Aorta (tissue), 5 donors: ENCODE measurements at places on chromosomes 13 and 19. TPM values are rescaled to one million over a fixed set of nuclear protein-coding genes. Genes with fewer than 3 reads are reported as not detected.
A peak's percentile ranks its signal among the peaks of the same experiment; 100 is the strongest.

Gene TMEM38A
- total RNA-seq: 3.6 TPM

Gene POU2F2
- total RNA-seq: 2.7 TPM

DNA sequence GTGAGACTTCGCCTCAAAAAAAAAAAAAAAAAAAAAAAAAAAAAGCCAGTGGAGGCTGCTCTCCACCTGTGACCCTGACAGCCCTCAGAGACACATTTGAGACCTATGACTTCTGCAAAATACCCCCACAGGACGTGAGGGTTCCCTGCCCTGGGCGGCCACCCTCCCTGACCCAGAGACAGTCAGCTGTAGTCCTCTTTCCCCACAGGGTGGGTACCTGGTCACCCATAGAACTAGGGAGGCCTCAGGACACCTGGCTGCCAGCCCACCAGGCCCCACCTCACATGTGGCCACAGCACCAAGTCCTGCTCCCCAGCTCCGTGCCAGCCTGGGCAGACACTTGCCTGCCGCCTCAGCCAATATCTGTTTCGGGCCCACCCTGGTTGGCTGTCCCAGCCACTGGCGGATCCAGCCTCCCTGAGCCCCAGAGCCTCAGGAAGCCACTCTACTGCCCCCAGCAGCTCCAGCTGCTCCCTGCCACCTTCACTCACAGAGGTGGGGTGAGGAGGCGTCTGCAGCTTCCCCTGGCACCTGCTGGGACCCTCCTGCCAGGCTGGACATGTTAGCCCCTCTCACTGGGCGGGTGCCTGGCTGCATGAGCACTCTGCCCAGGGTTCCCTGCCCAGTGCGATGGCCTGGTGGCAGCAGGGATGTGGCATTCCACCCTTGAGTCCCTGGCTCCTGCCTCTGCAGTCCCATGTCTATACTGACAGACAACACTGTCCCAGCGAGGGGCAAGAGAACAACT lies 6.9 kb downstream of the MKNK2 start:
- no peaks in the 10 kb centered on the region for H3K4me1 ChIP-seq
- no peaks in the 10 kb centered on the region for H3K27me3 ChIP-seq
- H3K4me3 ChIP-seq: no peak overlapping the region
- DNase-seq: no peak
- no peak overlapping the region for H3K27ac ChIP-seq

DNA sequence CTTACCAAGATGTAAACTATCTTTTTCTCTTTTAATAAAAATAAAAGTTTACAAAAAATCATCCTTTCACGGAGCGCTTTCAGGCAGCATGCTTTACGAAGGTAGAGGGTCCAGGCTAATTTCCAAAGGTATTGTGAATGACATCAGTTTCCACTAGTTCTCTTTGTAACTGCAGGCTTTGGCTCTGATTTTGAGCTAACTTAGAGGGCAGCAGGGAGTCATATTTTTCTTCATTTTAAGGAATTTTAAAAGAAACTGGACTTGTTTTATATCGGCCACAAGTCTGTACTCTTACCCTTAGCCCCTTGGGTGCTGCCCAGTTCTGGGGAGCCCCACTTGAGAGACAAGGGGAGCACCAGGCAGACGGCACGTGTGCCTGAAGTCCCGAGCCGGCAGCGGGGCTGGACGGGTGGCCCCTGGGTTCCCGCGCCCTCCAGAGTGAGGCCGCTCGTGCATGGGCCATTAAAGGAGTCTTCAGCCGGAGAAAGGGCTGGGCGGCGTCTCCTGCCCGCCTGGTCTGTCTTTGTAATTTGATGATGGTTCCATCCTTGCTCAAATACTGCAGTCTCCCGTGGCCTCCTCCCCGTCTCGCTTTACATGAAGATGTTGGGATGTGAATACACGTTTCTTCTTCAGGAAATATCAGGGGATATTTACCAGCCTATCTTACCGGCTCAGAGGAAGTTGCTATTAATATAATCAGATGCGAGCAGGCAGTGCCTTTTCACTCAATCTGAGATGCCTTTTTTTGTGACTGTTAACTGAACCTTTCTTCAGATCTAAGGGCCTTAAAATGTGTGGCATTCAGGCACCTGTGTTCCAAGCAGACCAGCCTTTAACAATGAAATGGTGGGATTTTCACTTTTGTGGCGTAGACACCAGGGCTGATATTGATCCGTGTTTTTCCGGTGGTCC lies 67.4 kb downstream of the GGACT start:
- no peak overlapping the region for H3K4me3 ChIP-seq
- DNase-seq: no peak
- no peaks in the 10 kb centered on the region for H3K4me1 ChIP-seq
- no peak overlapping the region for H3K27ac ChIP-seq

DNA sequence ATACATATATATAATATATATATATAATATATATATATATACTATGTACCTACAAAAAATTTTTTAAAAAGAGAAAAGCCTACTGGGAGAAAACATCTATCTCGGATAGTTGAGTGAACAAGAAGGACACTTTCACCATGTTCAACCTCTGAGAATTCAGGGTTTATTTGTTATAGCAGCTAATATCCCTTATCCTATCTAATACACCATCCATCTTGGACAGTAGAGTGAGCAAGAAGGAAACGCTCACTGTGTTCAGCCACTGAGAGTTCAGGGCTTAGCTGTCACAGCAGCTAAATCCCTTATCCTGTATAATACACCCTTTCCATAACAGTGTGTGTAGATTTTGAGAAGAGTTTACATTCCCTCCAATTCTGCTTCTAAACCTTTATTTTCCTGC lies 38.1 kb upstream of the CACNA1A start:
- no peak overlapping the region for H3K27ac ChIP-seq
- H3K27me3 ChIP-seq: no peaks in the 10 kb centered on the region
- H3K4me1 ChIP-seq: no peaks in the 10 kb centered on the region
- no peak for DNase-seq
- no peak overlapping the region for H3K4me3 ChIP-seq

DNA sequence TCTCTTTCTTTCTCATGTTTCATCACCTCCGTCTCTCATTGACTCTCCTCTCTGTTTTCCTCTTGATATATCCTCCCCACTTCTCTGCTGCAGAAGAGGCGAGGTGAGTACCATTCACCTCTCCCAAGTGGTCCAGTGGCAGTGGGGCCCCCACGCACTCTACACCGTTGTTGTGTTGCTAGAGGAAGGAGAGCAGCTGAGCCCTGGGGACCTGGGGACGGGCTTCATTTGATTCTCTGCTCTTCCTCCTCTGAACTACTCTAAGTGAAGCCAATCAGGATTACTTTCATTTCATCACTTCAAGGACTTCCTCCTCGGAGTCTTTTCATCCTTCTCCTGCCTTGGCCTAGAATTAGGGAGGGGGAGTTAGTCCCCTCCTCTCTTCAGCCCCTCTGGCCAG lies 64.6 kb downstream of the CCNE1 start:
- H3K4me3 ChIP-seq: no peak overlapping the region
- H3K4me1 ChIP-seq: no peaks in the 10 kb centered on the region
- no peak for DNase-seq
- no peak overlapping the region for H3K27ac ChIP-seq
- no peaks in the 10 kb centered on the region for H3K27me3 ChIP-seq

GRCh38 chr19:1116726-1117581 lies 13.2 kb downstream of the GPX4 start:
- H3K4me3 ChIP-seq: no peak overlapping the region
- no peak overlapping the region for H3K27ac ChIP-seq
- H3K27me3 ChIP-seq: no peaks in the 10 kb centered on the region
- H3K36me3 ChIP-seq: peaks cover 6% of the 10 kb centered on the region
- H3K4me1 ChIP-seq: no peaks in the 10 kb centered on the region

GRCh38 chr13:53069800-53070199 lies 41.2 kb downstream of the OLFM4 start:
- no peak for DNase-seq
- H3K36me3 ChIP-seq: no peaks in the 10 kb centered on the region
- no peak overlapping the region for H3K4me3 ChIP-seq
- H3K27me3 ChIP-seq: no peaks in the 10 kb centered on the region
- H3K4me1 ChIP-seq: no peaks in the 10 kb centered on the region

- H3K4me1 ChIP-seq: no peaks in the 10 kb centered on the region
- no peaks in the 10 kb centered on the region for H3K27me3 ChIP-seq
- peak overlapping the region; percentile 59 for H3K27ac ChIP-seq
- H3K36me3 ChIP-seq: no peaks in the 10 kb centered on the region
These were observed 164.4 kb downstream of the LMO7 start for GRCh38 chr13:75800545-75800944.

GRCh38 chr19:17720440-17720839 lies 1.2 kb downstream of the MAP1S start:
- no peak overlapping the region for H3K27ac ChIP-seq
- DNase-seq: no peak
- H3K4me3 ChIP-seq: peak overlapping the region; percentile 94
- peaks cover 3% of the 10 kb centered on the region for H3K36me3 ChIP-seq
- H3K27me3 ChIP-seq: no peaks in the 10 kb centered on the region
- H3K4me1 ChIP-seq: no peaks in the 10 kb centered on the region

DNA sequence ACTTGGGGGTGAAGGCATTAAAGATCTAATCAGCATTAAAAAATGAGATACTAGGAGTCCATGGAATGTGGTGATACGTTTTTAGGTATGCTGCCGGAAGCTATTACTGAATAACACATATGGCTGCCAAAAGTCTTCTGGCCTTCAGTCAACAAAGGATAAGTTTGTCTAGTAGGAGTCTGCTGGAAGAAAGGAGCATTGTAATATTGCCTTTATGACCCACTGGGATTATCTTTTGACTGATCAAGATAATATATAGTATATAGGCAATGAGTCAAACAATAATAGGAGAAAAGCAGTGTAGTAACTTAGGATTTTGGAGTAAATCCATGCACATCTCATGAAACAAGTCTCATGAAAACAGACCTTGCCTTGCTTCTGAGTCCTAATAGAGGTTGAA lies 295.4 kb downstream of the SLITRK6 start:
- no peak overlapping the region for H3K4me3 ChIP-seq
- no peak overlapping the region for H3K27ac ChIP-seq
- H3K4me1 ChIP-seq: no peaks in the 10 kb centered on the region
- H3K36me3 ChIP-seq: no peaks in the 10 kb centered on the region
- no peaks in the 10 kb centered on the region for H3K27me3 ChIP-seq

DNA sequence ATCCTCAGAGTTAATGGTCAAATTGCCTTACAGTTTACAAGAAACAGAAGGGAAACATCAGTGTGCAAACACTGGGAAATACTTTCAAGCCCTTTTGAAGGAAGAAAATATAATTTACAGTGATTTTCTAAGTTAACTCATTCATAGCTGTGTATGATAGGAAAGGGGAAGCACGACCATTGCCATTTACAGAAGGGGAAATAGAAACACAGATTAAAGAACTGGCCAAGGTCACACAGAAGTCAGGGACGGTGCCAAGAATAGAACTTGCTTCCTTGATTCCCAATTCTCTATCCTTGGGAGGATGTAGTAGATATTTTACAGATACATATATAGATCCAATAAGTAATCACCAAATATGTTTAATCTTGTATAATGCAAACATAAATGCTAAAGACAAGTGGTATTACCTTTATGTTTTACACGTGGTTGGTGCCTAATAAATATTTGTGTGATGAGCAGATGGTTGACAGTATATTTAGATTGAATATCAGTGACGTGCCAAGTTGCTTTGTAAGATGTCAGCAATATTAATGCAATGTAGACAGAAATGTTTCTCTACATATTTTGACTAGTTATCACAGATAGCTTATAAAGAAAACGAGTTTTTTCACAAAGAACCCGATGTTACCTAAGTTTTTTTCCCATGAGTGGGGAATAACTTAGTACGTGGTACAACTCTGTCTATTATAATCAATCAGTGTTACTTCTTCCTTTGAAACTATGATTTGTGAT lies 73.1 kb downstream of the FLT1 start:
- H3K4me1 ChIP-seq: no peaks in the 10 kb centered on the region
- H3K27me3 ChIP-seq: no peaks in the 10 kb centered on the region
- H3K4me3 ChIP-seq: no peak overlapping the region
- H3K36me3 ChIP-seq: no peaks in the 10 kb centered on the region

- H3K4me1 ChIP-seq: peaks cover 3% of the 10 kb centered on the region
- no peaks in the 10 kb centered on the region for H3K36me3 ChIP-seq
- no peak for DNase-seq
These were observed 4.3 kb upstream of the POSTN start for GRCh38 chr13:37602733-37603381.

DNA sequence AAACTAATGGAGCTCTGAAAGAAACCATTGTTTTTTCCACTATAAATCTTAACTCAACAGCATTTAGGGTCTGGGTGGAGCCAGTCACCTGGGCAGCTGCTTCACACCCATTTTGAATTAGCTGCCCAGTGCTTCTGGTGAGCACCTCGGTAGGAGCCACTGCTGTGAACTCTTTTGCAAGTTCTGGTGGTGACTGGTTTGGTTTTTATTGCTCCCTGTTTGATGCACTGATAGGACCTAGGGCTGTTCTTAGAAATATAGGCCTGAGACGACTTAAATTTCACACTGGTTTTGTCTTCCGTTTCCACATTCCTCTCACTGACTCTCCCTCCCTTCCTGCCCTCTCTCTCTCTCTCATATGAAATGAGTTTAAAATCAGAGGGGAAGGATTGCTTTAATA lies 103.9 kb downstream of the GGACT start:
- no peaks in the 10 kb centered on the region for H3K36me3 ChIP-seq
- H3K27me3 ChIP-seq: no peaks in the 10 kb centered on the region
- no peak overlapping the region for H3K27ac ChIP-seq

DNA sequence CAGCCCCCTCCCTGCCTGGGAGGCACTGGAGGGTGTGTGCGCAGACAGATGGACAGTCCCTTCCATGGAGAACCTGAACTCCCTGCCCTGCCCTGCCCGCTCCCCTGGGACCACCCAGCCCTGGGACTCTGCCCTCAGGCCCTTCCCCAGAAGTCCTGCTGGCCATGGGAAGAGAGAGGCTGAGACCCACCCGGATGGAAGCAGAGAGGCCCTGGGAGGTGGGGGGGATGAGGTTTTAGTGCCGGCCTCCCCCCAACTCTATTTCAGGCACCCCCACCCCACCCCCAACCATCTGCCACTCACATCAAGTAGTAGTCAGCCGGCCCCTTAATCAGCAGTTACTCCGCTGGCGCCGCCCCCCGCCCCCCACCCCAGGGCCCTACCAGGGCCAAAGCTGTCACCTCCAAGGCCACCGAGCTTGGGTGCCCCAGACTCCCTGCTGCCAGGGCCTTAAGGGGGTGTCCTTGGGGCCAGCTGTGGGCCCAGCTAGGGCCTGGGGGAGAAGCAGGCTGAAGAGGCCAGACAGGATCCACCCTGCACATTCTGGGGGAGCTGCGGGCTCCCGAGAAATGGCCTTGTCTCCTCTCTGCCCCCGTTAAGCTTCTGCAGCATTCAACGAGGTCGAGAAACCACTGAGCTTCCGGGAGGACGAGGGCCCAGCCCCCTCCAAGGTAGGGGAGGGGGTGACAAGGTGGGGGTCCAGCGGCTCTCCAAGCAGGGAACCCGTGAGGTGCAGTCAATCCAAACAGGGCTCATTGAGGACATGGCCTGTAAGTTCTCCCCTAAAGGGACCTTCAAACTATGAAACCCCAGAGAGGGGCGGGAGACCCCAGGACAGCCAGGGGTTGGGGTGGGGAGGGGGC lies 17.4 kb downstream of the NMRK2 start:
- no peak overlapping the region for H3K27ac ChIP-seq
- H3K36me3 ChIP-seq: no peaks in the 10 kb centered on the region

GRCh38 chr19:15444505-15445226 lies 5.1 kb downstream of the WIZ start:
- H3K36me3 ChIP-seq: no peaks in the 10 kb centered on the region
- no peak overlapping the region for H3K4me3 ChIP-seq
- H3K4me1 ChIP-seq: peaks cover 1% of the 10 kb centered on the region
- no peaks in the 10 kb centered on the region for H3K27me3 ChIP-seq
